ENCODE measurements at places on chromosomes 6 and 20. TPM values are rescaled to one million over a fixed set of nuclear protein-coding genes. Genes with fewer than 3 reads are reported as not detected.

TRAPPC3L gene
- not detected for total RNA-seq

GRCh38 chr6:136435101-136435500 lies 115.1 kb downstream of the MAP7 start:
- H3K4me1 ChIP-seq: no peaks in the 10 kb centered on the region
- no peak overlapping the region for H3K4me3 ChIP-seq
- H3K27ac ChIP-seq: no peak overlapping the region
- H3K36me3 ChIP-seq: no peaks in the 10 kb centered on the region

GRCh38 chr6:154758125-154758524 lies 24.9 kb downstream of the SCAF8 start:
- no peaks in the 10 kb centered on the region for H3K4me1 ChIP-seq
- no peak overlapping the region for H3K4me3 ChIP-seq
- H3K36me3 ChIP-seq: peaks cover 10% of the 10 kb centered on the region
- H3K27ac ChIP-seq: no peak overlapping the region
- no peaks in the 10 kb centered on the region for H3K27me3 ChIP-seq

DNA sequence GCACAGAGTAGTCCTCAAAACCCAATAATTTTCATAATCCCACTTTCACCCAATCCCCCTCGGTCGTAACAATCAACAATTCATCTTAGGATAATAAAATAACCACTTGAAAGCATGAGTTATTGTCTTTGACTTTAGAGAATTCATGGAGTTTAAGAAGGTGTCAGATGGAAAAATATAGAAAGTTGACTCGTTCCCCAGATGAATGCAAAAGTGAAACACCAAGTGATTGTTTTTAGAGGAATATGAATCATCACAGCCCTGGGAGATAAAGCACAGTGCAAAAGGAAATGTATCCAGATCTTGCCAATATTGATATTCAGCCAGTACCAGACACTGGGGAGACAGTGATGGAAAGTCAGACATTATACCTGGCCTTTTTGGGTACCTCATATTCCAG lies 860.5 kb downstream of the DHX35 start:
- no peaks in the 10 kb centered on the region for H3K36me3 ChIP-seq
- no peak overlapping the region for H3K4me3 ChIP-seq
- H3K4me1 ChIP-seq: no peaks in the 10 kb centered on the region
- no peak for DNase-seq
- no peak overlapping the region for H3K27ac ChIP-seq

C4B gene
- 1.8 TPM for total RNA-seq

POU5F1 gene
- 2.4 TPM for total RNA-seq

DNA sequence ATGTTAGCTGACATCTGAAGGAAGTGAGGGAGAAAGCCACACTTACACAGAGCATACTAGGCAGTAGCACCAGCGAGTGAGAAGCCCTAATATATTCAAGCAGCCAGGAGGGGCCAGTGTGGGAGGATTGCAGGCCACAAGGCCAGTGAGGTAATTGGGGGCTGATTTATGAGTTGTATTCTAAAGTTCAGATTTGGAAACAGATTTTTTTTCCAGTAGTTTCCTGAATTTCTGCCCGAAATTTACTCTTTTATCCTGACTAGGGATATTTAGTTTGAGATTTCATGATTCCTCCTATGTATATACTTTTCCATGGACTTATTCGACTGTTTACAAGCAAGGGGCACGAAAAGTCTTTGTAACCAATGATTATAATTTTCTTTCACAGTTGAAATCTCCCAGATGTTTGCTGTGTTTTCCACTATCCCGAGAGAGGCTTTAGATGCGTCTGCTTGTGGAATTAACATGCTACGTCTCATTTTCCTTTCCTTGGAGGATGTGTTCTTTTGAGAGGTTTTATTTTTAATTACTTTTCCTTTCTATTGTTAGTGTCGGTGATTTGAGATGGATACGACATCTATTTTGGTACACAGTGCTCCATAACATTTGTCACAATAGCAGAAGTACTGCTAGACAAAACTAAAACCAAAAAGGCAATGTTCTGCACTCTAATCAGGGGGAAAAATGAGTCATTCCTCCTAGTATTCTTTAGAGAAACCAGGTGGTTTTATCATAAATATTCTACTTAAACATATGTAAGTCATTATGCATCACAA lies 356.3 kb upstream of the HSF2 start:
- no peak for DNase-seq
- no peaks in the 10 kb centered on the region for H3K27me3 ChIP-seq
- H3K4me3 ChIP-seq: no peak overlapping the region
- H3K36me3 ChIP-seq: no peaks in the 10 kb centered on the region
- no peak overlapping the region for H3K27ac ChIP-seq
- no peaks in the 10 kb centered on the region for H3K4me1 ChIP-seq

SEL1L2 gene
- not detected for total RNA-seq

GRCh38 chr6:28597217-28597835 lies 71.6 kb downstream of the GPX5 start:
- H3K36me3 ChIP-seq: no peaks in the 10 kb centered on the region
- H3K4me3 ChIP-seq: peak overlapping the region; percentile 43
- DNase-seq: peak; percentile 17
- no peaks in the 10 kb centered on the region for H3K27me3 ChIP-seq
- no peak overlapping the region for H3K27ac ChIP-seq

RNF39 gene
- not detected for total RNA-seq

- no peak overlapping the region for H3K27ac ChIP-seq
- no peak overlapping the region for H3K4me3 ChIP-seq
- no peak for DNase-seq
- no peaks in the 10 kb centered on the region for H3K36me3 ChIP-seq
- no peaks in the 10 kb centered on the region for H3K27me3 ChIP-seq
These were observed 47.7 kb downstream of the GJA10 start for GRCh38 chr6:89941763-89942497.

DNA sequence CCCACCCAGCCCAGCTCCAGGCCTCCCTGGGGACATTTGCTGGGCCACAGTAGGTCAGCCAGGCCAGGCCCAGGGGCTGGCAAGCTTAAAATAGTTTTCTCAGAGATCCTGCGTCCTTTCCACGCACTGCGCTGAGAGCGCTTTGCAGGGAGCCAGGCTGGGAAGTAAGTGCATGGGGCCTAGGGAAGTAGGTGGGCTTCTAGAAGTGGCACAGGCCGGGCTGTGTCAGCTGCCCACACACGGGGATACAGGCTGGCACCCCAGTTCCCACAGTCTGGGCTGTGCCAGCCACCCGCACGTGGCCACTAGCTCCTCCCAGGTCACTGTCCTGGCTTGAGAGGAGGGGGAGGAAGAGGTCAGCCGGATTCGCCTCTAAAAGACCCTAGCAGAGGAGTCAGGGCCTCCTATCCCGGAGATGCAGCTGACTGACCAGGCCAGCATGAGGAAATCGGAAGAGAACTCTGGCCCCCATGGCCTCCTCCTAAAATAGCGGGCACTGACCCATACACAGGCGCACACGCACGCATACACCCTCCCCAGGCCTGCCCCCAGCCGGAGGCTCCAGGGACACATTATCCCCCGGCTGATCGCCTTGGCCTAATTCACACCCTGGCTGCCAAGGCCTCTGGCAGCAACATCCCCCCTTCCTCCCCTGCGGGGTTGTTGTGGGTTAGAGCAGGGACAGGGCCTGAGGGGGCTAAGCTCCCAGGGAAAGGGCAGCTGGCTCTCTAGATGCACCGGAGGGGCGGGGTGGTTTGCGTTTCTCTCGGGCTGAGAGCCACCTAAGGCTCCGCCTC lies 5.4 kb downstream of the SLCO4A1 start:
- H3K27ac ChIP-seq: no peak overlapping the region
- H3K4me3 ChIP-seq: no peak overlapping the region
- H3K27me3 ChIP-seq: peaks cover 32% of the 10 kb centered on the region
- DNase-seq: peak; percentile 77
- peaks cover 21% of the 10 kb centered on the region for H3K4me1 ChIP-seq

GRCh38 chr6:81812401-81812800 lies 59.9 kb upstream of the TENT5A start:
- no peaks in the 10 kb centered on the region for H3K27me3 ChIP-seq
- no peak for DNase-seq
- no peak overlapping the region for H3K27ac ChIP-seq
- H3K4me1 ChIP-seq: no peaks in the 10 kb centered on the region
- no peaks in the 10 kb centered on the region for H3K36me3 ChIP-seq

- DNase-seq: no peak
- H3K4me3 ChIP-seq: no peak overlapping the region
- H3K27me3 ChIP-seq: no peaks in the 10 kb centered on the region
- no peak overlapping the region for H3K27ac ChIP-seq
- H3K4me1 ChIP-seq: 0 out of 2 replicates have a peak, but pooled peaks cover 3% of the 10 kb centered on the region
These were observed 174.9 kb upstream of the GGTLC1 start for GRCh38 chr20:24163506-24163905.

RWDD2A gene
- 3.6 TPM for total RNA-seq

DNA sequence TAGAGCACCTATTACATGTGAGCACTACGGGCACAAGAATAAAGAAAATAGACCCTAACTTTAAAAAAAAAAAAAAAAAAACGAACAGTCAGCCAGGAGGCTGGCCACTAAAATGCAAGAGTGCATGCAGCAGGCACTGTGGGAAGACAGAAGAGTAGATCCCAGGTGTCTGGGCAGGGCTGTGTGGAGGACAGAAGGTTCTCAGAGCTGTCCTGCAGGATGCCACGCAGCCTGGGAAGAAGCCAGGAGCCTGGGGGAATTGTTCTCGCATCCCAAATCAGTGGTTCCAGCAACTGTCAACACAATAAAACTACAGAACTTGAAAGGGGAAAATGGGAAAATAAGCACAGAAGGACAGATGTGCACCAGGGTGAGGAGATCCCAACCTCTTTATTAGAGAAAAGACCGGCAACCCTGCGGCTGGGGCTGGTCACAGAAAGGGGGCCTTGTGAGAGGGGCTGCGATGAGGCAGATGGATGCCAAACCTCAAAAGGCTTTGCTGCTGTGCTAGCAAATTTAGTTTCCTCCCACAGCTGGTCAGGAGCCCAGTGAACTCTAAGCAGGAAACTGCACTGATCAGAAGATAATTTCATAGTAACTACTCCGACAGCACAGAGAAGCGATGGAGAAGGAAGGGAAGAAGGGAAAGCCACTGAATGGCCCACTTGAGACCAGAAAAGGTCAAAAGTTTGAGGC lies 30.9 kb downstream of the MAP3K5 start:
- H3K4me3 ChIP-seq: peak overlapping the region; percentile 37
- H3K36me3 ChIP-seq: no peaks in the 10 kb centered on the region
- no peaks in the 10 kb centered on the region for H3K27me3 ChIP-seq
- peak overlapping the region; percentile 16 for H3K27ac ChIP-seq
- DNase-seq: peak; percentile 69

MICB gene
- not detected for total RNA-seq

LZTS3 gene
- 3.2 TPM for total RNA-seq
